ENCODE measurements at places on chromosomes 7 and 10. TPM values are rescaled to one million over a fixed set of nuclear protein-coding genes. Genes with fewer than 3 reads are reported as not detected.

DNA sequence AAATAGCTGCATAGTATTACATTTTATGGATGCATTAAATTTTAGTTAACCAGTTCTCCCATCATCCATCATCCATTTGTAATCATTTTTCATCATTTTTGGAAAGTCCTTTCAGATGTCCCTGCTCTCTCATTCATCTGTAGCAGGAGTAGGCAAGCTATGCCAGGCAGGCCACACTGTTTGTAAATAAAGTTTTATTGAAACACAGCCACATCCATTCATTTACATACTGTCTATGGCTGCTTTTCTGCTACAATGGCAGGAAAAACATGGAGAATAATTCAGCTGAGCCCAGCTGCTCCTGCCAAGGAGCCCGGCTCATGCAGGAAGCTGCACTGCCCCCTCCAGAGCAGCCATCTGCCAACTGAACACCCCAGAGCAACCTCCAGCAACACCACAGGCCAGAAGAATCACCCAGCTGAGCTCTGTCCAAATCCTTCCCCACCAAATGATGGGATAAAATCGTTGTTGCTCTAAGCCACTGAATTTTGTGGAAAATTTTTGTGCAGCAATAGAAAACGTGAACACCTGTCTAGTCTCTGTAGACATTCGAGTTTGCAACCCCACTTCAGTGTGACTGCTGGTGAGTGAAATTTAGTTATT lies 19.6 kb downstream of the ITIH5 start:
- DNase-seq = no peak

DNA sequence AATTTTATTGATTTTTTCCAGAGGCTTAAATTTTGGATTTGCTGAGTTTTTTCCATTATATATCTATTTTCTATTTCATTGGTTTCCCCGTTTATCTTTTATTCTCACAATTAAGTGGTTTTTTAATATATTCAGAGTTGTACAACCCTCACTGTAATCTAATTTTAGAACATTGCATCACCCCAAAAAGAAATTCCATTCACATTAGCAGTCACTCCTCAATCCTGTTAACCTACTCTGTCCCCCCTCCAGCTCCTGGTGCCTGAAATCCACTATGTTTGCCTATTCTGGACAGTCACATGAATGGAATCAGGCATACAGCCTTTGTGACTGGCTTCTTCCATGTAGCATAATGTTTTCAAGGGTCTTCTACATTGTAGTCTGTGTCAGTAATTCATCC lies 55.8 kb upstream of the ITGA8 start:
- DNase-seq = peak; percentile 89

DNA sequence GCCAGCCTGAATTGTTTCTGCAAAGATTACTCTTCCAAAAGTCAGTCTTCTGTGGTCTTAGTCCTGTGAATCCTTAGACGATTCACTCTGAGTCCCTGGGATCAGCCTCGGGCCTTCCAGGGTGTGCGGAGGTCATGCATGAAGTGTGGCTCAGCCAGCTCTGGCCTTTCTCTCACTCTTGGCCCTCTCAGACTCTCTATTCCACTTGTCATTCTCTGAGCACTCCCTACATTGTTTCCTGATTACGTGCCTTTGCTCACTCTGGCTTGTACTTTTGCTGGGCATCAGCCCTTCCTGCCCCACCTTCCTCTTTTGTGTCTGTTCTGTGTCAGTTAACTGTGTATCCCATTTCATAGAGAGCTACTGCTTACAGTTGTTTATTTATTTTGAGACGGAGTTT lies 36.0 kb downstream of the CCNY start:
- no peak for DNase-seq

SPDYE5 gene
- not detected for total RNA-seq

CYP3A5 gene
- total RNA-seq = 12.4 TPM

NACAD gene
- 1.3 TPM for total RNA-seq

DNA sequence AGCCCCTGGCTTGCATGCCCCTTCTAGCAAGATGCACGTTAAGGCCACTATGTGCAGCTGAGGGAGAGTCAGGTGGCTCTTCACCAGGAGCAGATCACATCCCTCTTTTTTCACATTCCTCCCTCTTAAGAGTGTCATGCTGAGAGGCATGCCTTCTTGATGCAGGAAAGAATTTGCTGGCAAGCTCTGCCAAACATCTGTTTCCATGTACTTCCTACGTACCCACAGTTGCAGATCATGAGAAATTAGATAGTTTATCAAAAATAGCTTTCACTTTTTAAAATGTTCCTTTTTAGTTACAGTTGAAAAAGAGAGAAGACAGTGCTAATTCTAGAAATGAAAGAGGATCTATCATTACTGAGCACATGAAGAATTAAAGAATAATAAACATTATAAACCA lies 79.7 kb upstream of the ZNF722 start:
- DNase-seq = no peak

DOCK1 gene
- total RNA-seq = 91.0 TPM

OPALIN gene
- not detected for total RNA-seq

GRCh38 chr7:2030475-2031450 lies 202.0 kb downstream of the MAD1L1 start:
- no peak for DNase-seq

DNA sequence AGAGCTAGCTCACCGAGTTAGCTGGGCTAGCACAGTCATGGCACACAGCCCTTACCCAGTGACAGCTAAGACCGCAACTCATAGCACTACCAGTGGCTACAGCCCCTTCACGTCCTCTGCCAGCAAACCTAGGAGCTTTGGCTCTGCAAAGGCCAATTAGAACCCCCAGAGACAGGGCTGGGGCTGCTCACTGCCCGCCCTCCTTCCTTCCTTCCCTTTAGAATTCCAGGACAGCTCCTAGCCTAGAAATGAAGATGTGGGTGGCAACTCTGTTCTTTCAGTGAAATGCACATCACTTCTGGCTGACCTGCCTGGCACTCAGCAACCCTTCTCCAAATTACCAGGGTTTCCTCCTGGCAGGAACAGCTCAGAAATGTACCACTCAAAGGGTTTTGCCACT lies 99.9 kb downstream of the FAM53B start:
- no peak for DNase-seq

Data from fibroblast of lung (primary cell).